H9 (cell line): ENCODE measurements at places on chromosomes 6 and 20.
A peak's percentile ranks its signal among the peaks of the same experiment; 100 is the strongest.

DNA sequence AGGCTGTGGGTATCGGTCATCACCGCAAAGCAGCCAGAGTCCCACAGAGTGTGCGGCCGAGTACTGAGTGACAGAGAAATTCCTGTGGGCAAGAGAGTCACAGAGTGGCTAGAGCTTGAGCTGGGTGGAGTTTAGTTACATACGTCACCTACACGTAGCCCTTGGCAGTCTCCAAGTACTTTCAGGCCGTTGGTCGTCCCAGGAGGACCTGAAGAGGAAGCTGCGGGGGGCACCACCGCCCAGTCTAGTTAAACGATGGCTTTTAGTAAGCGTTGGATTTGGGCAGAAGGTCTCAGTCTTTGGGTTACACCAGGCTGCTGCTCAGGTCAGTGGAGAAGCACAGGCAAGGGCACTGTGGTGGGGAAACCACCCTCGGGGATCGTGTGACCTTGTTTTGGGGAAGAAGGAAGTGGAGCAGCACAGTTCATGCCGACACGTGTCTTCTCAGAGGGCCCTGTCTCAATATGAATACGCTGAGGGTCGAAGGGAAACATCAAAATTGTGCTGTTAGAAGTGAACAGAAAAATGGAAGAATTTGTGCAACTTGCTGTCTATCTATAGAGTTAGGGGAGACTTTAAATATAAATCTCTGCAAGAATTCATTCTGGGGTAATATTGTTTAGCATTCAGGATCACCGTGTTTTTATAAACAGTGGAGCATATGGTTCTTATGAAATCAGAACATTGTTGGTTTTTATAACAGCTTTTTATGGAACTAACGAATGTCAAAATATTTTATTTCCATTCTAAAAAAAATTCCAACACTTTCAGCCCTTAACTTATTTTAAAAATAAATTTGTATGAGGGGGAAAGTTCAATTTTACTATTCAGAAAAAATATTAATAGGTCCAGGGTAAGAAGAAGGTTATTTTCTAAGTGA lies 28.6 kb downstream of the KIF25 start:
- DNase-seq, result no peak

GRCh38 chr6:143973097-143973966 lies 34.7 kb downstream of the PLAGL1 start:
- DNase-seq, result peak; percentile 88

GRCh38 chr6:166450167-166450873 lies 67.6 kb upstream of the MPC1 start:
- no peak for DNase-seq

DNA sequence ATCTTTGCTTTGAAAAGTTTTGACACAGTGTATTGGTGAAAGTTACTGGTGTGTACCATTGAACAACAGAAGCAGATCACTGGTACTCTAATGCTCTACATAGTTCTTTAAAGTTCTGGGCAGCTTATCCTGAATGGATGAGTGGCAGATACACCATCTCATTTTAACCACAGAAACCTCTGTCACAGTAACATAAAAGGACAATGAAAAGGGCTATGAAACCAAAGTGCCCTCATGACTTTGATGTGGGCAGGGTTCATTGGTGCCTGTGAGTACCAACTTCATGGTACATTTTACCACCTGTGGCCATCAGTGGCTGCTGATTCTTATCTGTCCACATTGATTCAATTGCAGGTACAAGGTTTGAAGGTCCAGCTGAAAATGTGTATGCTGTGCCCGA lies 285.7 kb upstream of the PREP start:
- no peak for DNase-seq

DNA sequence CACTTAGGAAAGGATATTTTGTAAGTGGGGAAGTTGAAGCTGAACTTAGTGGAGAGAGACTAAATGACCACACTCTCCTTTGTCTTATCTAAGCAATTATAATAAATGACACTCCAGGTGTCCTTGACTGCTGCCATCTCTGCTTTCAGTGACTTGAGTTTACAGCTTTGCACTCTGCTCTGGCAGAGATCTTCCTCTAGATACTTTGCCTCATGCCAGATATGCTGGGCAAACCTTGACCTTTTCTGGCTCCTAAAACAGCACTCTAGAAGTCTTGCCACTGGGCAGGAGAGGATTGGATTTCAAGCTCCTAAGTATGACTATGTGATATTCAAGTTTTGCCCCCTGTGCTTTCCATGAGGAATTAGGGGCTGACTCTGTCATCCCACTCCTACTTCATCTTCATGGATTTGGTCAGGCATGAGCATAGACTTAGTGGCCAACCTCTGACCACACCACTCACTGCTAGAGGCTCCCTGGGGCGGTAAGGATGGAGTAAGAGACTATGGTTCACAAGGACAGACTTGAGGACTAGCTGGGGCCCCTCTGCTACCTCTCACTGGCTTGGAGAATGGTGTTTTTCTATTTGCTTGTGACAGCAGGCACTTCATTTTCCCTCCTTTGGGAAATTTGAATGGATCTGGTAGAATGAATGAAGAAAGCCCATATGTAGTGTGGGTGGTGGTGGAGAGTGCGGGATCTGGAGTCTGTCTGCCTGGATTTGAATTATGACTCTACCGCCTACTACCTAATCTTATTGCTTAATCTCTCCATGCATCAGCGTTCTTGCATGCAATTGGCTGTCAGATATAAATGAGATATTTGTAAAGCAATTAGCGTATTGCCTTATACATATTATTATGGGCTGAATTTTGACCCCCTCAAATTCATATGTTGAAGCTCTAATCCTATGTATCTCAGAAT lies 191.4 kb downstream of the REV3L start:
- DNase-seq, result no peak
